ENCODE measurements at places on chromosomes 2 and 18.

DNA sequence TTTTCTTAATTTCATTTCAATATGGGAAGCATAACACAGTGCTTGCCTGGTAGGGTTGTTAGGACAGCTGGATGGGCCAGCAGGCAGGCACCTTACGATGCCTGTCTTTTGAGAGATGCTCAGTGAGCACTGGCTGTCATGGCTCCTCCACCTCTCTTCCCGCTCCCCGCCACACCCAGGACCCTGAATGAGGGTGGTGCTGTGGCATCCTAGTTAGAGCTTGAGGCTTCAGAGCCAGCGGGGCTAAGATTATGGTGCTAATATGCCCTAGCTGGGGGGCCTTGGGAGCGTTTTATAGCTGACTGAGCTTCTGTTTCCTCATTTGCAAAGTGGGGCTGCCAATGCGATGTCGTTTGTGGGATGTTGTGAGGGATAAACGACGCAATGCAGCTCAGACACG lies 37.7 kb downstream of the ASB1 start:
- DNase-seq = no peak

DNA sequence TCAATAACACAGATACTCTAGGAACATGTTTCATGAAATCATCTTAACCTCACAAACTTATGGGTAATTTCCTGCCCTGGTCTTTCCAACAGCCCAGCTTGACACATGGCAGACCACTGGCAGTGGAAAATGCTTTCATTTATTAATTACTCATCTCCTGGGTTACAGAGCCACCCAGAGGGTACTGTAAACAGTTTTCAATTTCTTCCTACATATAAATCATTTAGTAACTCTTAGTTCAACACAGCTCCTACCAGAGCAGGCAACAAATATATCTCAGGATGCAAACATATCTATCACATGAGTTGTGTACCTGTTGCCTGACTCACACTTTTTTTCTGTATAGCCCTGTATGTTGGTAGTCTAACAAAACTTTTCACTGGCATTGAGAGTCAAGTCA lies 99.2 kb upstream of the VRK2 start:
- no peak for DNase-seq

GRCh38 chr18:45326505-45326904 lies 288.8 kb upstream of the SLC14A2 start:
- no peak for DNase-seq

- DNase-seq = peak; percentile 71
Observed at GRCh38 chr2:73610111-73610510, 32.1 kb downstream of the NAT8 start.

GRCh38 chr2:46818819-46819218 lies 96.8 kb downstream of the MCFD2 start:
- DNase-seq = no peak

DNA sequence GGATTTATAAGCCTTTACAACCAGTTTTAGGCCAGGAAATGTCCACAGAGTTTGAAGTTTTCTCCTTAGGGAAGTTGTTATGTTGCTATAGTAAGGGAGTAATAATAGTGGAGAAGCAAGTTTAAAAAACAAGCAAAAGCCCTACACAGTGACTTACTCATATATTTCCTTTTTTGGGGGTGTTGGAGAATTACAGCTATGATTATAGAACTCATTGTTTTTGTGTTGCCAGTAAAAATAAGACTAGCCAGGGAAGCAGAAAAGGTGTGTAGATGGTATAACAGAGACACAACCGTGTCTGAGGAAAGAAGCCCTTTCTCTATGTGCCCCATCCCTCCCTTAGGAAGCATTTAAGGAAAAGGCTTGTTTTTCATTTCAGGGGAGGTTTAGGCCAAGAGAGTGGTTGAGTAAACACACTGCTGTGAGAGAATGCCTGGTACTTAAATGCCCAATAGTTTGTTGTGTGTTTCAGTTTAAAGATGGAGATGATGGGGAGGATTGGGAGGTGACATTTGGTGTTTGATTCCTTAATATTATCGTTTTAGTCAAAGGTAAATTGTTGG lies 2.3 kb downstream of the VAPA start:
- DNase-seq = no peak

- DNase-seq = no peak
Observed at GRCh38 chr18:66571845-66572244, 32.0 kb downstream of the CDH19 start.

- no peak for DNase-seq
Observed at GRCh38 chr2:203279288-203279687, 40.5 kb downstream of the CYP20A1 start.

DNA sequence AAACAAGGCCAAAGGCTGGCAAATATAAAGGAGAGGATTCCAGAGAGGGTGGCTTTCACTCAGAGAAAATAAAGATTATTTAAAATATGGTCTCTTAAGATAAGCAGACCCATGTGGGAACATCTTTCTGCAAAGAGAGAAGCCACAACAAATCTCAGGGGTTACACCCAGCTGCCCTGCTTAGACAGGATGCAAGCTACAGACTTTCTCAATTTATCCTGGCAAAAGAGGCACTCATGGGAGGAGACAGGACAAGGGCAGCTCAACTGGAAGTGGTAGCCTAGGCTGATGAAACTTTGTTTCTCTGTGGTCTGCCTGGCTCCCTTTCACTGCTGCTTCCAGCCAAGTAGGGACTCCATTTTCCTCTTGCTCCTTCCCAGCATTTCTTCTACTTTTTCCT lies 25.9 kb upstream of the SULT1C4 start:
- peak; percentile 19 for DNase-seq

- no peak for DNase-seq
Observed at GRCh38 chr2:237661799-237662328, 34.5 kb downstream of the LRRFIP1 start.

- DNase-seq = no peak
Observed at GRCh38 chr2:164960159-164960558, 4.8 kb upstream of the SLC38A11 start.

- DNase-seq = no peak
Observed at GRCh38 chr2:179769323-179769722, 92.1 kb downstream of the ZNF385B start.

DNA sequence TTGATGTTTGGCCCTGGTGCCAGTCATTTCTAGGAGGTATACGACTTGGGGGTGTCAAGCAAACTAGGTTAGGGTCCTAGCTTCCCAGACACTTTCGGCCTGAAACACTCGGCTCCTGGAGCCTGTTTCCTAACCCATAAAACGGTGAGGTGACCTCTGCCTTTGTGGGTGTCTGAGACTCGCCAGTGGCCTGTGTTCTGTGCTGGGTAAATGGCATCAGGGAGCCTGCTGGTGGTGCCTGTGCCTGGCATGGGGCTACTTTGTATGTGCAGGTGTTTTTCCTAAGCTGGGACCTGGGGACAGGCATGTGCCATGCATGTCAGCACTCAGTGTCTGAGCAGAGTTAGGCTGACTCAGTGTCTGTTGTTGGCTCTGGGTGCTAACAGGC lies 139.2 kb downstream of the GLI2 start:
- no peak for DNase-seq

- no peak for DNase-seq
Observed at GRCh38 chr2:219327719-219328118, 4.8 kb downstream of the RESP18 start.

DNA sequence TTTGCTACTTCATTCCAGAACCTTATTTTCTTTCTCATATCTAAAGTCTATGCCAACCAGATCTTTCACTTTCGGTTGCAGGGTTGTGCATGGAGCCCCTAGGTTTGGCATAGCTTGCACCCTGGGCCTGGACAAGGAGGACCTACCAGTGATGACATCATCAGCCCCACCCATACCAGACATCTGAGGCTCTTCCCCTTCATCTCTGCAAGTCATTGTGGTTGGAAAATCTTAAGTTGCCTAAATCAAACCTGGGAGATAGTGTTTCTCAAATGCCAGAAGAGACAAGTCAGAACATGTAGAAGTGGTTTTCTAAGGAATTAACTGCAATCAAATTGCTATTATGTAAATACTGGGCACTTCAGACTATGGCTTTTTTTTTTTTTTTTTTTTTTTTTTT lies 363.3 kb downstream of the ZNF516 start:
- no peak for DNase-seq

Data from amniotic epithelial cell (primary cell).